ENCODE measurements at places on chromosomes 12 and 14.

DNA sequence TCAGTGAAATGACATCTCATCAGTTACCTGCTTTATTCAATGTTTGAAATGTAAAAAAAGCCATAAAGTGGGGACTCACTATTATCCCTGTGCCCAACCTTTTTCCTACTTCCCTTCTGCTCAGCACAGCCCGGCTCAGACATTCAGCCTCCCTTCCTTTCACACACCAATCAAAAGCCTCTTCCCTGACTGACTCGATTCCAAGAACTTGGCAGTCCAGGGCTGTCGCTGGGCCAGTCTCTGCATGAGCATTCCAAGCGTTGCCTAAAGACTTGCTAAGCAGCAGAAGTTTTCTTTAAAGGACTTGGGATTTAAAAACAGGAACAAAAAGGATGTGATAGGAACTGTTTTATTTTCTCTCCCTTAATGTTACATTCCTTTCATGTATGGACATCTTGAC is 22.7 kb downstream of the ITPR2 start:
- no peak for DNase-seq

DNA sequence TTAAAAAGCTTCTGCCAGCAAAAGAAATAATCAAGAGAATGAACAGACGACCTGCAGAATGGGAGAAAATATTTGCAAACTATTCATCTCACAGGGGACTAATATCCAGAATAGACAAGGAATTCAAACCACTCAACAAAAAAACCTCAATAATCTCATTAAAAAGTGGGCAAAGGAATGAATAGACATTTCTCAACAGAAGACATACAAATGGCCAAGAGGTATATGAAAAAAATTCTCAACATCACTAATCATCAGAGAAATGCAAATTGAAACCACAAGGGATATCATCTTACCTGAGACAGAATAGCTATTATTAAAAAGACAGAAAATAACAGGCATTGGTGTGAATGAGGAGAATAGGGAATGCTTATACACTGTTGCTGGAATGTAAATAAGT is 270.0 kb downstream of the DACT1 start:
- no peak for DNase-seq

DNA sequence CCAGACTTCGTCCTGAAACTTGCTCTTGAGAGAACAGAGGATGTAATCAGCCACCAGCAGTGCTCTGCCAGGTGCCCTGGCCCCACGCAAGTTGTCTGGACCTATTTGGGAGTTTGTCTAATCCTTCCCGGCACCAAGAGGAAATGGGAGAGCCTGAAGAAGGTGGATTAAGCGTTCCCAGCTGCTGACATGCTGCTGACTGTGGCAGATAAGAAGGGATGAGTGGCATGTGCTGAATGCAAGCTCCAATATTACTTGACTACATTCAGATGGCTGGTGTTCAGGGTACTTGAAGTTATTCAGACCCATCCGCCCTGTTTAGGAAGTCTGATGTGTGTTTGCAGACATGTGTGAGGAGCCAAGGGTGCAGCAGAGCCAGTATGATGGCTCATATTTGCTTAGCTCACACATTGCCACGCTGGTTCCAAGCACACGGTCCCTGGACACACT is 440.6 kb upstream of the CCDC196 start:
- DNase-seq: no peak

DNA sequence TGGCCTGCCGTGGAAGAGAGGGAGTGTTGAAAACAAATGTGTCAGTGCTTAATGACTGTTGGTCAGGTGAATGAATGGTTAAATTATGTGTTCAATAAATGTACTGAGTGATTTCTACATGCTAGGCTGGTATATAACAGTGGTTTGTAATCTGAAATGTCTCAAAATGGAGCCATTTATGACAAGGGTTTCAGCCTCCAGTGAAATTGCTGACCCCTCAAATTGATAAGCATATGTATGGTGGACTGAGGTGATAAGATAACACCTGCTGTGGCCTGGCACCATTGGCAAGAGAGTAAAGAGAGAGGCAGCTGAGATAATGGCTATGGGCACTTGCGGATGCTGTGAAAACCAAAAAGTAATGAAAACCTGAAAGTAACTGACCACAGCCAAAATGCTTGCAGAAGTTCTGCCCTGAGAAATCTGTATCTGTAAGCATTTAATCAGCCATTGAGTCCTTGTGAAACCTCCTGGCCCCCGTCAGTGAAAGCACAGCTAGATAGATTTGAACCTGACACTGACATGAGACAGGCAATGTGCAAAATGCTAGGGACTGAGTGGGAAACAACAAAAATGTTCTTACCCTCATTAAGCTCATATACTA is 1.4 kb upstream of the BCAT1 start:
- no peak for DNase-seq

DNA sequence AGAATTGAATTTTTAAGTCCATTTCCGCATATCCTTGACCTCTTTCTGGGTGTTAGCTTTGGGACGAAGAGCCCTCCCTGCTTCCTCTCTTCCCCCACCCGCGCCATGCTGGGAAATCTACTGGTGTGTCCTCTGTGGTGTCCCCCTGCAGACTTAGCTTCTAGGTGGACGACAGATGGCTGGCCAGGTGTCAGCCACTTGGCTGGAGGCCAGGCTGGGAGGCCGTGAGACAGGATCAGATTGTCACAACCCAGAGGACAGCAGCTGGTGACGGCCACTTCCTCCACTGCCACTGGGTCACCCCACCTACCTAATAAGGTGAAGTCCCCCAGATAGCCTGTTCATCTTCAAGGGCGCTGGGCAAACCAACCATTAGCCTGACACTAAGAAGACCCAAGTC is 13.3 kb upstream of the DTX1 start:
- DNase-seq: no peak

GRCh38 chr14:54652188-54652587 is 85.3 kb downstream of the SAMD4A start:
- no peak for DNase-seq

GRCh38 chr12:76103958-76104357 is 19.5 kb upstream of the NAP1L1 start:
- no peak for DNase-seq

- no peak for DNase-seq
Observed at GRCh38 chr12:6377667-6377994, 2.3 kb upstream of the SCNN1A start.

DNA sequence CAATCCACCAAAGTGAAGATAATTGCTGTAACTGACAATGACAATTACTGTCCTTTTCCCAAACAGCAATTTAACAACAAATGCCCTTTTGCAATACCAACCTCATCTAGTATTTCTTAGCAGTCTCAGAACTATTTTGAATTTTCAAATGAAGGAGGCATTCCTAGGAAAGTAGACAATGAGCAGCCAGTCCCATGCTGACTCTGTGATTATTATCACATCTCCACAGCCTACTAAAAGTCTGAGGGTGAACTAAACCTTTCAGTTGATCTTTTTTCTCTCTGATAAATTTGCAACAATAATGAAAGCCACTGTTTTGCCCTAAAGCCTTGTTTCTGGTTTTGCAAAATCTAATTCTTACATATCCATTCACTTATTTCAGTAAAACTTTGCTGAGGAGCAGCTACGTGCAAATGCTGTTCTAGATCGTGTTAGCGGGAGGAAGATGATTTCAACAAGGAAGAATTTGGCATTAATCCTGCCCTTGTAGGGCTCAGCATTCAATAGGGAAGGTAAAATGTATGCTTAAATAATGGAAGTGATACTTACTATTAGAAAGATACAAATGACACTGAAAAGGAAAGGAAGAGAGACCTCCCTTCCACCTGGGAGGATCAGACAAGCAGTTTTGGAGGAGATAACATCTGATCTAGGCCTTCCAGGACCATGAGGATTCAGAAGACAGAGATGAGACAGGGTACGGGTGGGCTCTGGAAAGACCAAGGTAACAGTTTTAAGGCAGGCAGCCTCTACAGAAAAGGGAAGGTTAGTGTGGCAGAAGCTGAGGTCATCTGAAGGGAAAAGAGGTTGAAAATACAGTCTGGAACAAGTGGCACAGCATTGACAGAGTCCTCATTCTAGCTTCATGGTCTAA is 47.4 kb downstream of the SLC38A1 start:
- DNase-seq: no peak

GRCh38 chr12:28235015-28235414 is 44.8 kb downstream of the CCDC91 start:
- no peak for DNase-seq

- no peak for DNase-seq
Observed at GRCh38 chr12:92445253-92446082, 257.3 kb upstream of the PLEKHG7 start.

GRCh38 chr14:63045612-63046320 is 508 bp upstream of the KCNH5 start:
- no peak for DNase-seq

DNA sequence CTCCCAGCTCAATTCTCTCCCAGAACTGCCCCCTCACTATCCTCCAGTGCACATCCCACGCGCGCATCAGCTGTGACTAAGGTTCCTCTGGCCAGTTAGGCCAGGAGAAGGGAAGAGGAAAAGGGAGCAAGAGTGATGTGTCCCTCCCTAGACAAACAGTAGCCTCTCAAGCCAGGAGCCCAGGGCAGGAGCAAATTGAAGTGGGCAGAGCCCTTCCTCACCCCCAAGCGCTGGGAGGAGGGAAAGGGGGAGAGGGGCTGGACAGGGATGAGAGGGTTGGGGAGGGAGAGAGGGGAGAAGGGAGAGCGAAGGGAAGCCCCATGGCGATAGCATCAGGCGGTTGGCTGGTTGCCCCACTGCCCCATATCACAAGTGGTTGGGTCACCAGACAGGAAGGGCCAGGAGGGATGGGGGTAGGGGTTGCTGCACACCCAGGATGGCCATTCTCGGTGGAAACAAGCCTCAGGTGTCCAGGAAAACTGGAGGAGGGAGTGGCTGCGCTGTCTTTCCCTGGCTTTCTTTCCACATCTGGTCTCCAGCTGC is 1.1 kb downstream of the CD63 start:
- no peak for DNase-seq

DNA sequence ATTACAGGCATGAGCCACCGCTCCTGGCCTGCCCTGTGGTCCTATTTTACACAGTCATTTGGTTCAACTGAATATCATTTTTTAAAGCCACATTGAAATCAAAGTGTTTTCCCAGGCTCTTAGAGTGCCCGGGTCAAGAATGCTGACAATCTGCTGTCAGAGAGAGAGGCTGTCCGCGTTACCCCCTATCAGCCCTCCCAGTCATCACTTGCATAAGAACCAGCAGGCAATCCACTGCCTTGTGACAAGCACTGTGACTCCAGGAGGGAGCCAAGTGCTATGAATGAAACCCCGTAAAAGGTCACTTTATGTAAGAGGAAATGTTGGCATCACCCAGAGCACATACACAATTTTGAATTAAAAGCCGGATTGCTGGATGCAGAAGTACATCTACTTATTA is 13.5 kb downstream of the PHLDA1 start:
- no peak for DNase-seq

DNA sequence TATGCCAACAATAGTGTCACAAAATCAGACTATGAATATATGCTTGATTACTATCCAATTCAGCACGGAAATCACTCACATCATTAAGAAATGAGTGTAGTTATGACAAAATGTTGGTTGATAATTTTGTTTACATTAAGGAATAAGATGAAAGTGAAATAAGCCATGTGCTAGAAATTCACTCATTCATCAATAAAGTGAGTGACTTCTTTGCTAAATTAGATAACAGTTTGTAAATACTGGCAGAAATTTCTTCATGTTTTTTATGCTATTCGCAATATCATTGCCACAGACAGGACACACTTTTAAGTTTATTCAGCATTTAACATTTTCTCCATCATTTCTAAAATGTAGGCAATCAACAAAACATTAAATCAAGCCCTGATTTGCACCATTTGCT is 147.5 kb upstream of the FSCB start:
- DNase-seq: no peak
